ENCODE measurements at places on chromosomes 16 and 17.

- no peak for DNase-seq
Measured at GRCh38 chr17:40958086-40958953, 8.4 kb downstream of the KRT39 start.

- DNase-seq: no peak
Measured at GRCh38 chr17:39486242-39486641, 25.0 kb downstream of the CDK12 start.

- no peak for DNase-seq
Measured at GRCh38 chr17:50277357-50277754, 3.1 kb downstream of the TMEM92 start.

DNA sequence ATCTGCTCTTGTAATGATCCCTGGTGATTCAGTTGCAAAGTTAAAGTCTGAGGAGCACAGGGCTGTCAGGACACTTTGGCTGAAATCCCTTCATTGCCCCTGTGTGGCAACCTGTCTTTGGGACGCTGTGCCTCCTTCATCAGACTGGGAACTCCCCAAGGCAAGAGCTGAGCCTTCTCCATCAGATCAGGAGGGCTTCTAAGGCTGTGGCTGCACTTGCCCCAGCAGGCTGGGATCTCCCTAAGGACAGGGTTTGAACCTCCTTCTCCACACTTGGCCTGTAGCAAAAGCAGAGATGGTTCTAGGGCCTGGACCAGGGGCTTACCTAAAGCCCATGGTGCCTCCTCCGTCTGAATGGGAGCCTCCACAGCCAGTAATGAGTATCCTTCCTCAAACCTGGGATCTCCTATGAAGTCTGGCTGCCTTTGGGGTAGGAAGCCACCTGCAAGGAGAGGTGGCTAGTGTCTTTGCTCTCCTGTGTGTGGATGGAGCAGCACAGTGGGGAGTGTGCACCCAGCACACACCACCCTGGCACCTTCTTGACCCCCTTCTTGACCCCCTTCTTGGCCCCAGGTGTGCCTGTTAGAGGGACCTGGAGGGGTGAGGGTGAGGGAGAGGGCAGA is 79.0 kb upstream of the NKD1 start:
- DNase-seq: no peak

DNA sequence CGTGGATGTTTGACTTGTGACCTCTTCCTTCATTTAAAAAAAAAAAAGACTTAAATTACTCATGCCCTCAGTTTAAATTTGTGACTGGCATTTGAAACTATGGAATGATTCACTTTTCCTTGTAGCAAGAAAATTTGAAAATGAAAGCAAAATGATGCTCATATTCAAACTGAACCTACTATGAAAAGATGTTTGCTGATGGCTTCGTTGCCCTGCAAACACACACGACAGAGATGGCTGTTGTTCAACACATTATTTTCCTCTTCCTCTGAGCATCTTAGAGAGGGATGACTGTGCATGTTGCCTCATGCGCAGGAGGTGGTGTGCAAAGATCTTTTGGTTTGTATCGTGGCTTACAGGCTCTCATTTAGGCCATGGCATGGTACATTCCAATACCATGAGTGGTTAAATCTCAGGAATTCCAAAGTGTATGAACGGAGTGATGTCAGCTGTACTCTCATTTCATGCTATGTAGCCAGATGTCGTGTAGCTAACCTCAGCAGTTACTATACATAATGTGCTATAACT is 164.5 kb downstream of the PRKCA start:
- peak; percentile 77 for DNase-seq

DNA sequence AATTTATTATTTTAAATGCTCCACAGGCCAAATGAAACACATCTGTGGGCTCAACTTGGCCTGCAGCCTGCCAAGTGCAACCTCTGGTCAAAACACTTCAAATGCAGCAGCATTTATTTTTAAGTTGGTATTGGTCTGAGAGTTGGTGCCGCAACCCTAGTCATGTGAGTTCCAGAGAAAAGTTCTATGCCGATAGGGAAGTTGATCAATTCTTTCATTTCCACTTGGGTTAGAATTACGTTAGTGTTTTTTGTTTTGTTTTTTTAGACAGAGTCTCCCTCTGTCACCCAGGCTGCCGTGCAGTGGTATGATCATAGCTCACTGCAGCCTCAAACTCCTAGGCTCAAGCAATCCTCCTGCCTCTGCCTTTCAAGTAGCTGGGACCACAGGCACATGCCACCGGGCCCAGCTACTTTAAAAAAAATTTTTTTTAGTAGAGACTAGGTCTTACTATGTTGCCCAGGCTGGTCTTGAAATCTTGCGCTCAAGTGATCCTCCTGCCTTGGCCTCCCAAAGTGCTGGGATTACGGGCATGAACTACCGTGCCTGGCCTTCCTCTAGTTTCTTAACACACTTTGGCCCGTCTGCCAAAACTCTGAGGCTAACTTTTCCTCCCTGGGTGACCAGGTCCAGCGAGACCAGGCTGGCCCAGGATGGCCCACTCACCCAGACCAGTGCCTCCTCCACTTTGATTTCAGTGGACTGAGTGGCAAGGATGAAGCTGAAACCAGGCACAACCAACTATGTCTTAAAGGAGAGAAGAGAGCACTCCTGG is 221.1 kb downstream of the MRTFB start:
- DNase-seq: peak; percentile 56

- DNase-seq: no peak
Measured at GRCh38 chr17:32546031-32546444, 59.2 kb downstream of the CDK5R1 start.

DNA sequence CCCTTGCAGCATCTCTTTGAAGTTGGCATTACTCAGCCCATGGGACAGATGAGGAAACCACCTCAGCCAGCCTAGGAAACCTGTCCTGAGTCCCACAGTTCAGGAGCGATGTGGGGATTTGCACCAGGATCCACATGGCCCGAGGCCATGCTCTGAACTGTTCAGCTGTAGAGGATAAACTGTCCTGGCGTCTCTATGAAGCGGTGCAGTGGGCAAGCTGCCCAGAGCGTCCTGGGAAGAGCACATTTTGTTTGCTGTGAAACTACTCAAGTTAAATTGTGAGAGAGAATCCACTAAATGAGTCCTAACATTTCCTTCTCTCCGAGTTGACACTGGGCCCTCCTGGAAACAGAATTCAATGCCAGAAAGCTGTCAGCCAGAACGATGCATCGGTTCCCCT is 276.6 kb upstream of the TNRC6C start:
- no peak for DNase-seq

DNA sequence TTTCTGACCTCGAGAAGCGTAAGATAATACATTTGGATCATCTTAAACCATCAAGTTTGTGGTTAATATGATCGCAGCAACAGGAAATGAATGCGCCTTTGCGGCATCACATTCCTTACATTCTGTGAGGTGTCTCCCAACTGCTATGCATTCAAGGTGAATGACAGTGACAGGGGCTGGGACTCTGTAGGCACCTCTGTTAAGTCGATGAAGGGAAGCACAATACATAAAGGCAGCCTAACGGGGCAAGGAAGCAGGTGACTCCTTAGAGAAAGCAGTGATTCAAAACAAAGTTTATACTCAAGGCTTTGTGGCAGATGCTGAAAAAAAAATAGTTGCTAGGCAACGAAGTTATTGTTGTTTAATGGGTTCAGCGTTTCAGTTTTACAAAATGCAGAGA is 21.6 kb upstream of the EVPL start:
- no peak for DNase-seq

GRCh38 chr17:61720016-61720795 is 129.2 kb upstream of the NACA2 start:
- no peak for DNase-seq
